ENCODE measurements at places on chromosomes 13 and 19.
A peak's percentile ranks its signal among the peaks of the same experiment; 100 is the strongest.

- peak; percentile 47 for DNase-seq
Measured at GRCh38 chr19:45468159-45468651, 409 bp downstream of the FOSB start.

DNA sequence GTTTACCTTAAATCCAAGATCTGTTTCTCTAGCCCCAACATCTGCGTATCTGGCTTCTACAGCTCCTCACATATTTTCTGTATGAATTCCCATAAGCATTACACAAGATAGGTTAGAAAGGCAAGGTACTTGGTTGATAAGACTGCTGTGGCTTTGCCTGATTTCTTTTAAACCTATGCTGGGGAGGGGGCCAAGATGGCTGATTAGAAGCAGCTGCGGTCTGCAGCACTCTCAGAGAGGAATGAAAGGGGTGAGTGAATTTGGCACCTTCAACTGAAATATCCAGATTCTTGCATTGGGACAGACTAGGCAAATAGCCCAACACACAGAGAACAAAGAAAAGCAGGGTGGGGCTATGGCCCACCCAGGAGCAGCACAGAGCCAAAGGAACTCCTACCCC, 12.2 kb upstream of the DLEU7 start:
- DNase-seq: no peak

DNA sequence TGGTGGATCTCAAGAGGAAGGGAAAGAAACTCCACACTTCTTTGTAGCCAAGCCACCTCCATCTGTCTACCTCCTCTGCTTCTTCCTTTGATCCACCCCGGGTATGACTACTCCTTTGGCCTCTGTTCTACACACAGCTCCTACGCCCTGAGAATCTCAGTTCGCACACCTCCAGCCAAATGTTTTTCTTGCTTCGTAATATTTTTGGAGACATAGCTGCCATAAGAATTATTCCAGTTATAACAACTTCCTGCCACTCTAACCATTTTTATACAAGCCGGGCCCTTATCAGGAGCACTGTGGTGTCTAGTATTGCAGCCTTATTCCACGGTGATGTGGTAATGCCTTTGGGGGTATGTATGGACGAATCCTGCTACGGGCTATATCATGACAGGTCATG, 126.7 kb downstream of the STARD13 start:
- no peak for DNase-seq

DNA sequence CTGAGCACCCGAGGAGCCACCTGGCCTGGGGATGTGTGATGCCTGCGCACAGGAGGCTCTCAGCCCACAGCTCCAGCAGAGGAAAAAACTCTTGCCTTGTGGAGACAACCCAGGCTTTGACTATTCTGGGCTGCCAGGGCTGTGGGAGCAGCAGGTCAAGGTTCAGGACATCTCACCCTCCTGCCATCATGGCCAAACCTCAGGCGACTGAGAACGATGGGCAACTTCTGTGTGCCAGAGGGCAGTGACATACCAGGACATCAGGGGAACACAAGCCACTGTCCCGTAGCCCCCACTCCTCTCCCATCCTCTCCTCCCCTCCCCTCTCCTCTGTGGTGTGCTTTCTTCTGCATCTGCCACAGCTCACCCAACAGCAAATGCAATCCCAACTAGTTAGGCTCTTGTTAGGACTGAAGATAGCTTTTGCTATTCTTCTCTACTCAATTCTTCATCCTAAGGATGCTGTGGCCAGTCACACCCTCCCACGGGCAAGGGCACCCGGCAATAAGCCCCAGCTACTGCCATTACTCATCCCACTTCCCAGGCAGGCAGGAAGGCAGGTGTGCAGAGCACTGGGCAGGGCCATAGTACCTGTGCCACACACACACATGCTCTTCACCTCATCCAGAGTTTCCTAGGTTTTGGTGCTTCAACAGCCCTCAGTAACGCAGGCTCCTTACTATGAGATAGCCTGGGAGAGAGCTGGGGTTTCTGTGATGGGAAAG, 16.8 kb downstream of the ELL start:
- DNase-seq: no peak

GRCh38 chr13:87123987-87124784, 547.0 kb upstream of the SLITRK5 start:
- DNase-seq: peak; percentile 98

- DNase-seq: no peak
Measured at GRCh38 chr13:64314331-64314730, 2898.7 kb upstream of the PCDH20 start.

DNA sequence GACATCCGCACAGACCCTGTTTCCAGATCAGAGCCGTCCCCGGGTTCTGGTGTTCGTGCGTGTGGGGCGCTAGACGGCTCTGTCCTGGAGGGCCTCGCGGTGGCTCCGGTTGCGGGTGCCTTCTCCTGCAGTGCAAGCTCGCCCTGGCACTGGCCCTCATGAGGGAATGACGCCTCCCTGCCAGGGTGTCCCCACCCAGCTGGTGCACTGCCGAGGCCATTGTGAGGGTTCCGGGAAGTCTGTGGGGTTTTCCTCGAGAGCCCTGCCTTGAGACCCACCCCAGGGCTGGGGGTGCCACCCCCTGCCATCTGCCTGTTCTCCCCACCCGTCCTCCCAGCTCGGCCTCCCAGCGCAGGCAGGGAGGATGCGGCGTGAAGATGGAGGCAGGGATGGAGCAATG, 19.2 kb upstream of the GNA15 start:
- no peak for DNase-seq

- no peak for DNase-seq
Measured at GRCh38 chr13:114142137-114142550, 9.7 kb upstream of the RASA3 start.

Data from NB4 (cell line).